ENCODE measurements at places on chromosomes 13 and 19.

GRCh38 chr13:72430923-72431322 lies 296.5 kb downstream of the MZT1 start:
- no peak for DNase-seq

GRCh38 chr19:16714702-16715287 lies 4.9 kb upstream of the NWD1 start:
- peak; percentile 22 for DNase-seq

- no peak for DNase-seq
Observed at GRCh38 chr19:28615966-28616365, 597.0 kb downstream of the UQCRFS1 start.

DNA sequence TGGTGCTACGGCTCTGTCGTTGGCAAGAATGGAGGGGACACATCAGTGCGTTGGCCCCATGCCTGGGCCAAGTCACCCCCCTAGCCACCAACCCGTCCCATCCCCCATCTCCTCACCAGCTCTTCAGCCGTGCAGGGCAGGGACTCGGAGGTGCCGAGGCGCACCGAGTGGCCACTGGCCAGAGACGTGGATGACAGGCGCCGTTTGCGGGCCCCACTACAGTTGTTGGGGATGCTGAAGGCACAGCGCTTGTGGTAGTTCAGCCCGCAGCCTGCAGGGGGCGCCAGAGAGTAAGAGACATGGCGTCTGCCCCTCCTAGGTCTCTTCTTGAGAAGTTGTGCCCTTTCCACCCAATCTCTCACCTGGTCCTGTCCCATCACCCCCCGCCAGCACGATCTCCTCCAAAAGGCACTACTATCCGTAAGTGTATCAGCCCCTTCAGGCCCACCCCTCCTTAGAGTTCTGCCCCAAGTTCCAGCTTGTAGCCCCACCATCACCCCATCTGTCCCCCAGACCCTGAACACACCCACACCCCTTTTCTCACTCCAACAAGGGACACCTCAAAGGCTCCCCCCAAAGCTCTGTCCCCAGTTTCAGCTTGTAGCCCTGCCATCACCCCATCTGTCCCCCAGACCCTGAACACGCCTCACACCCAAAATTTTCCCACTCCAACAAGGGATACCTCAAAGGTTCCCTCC lies 12.4 kb downstream of the PRKD2 start:
- DNase-seq: peak; percentile 91

GRCh38 chr13:113888701-113889330 lies 24.9 kb upstream of the GAS6 start:
- no peak for DNase-seq

- DNase-seq: no peak
Observed at GRCh38 chr19:44142059-44142433, 692 bp downstream of the ZNF234 start.

DNA sequence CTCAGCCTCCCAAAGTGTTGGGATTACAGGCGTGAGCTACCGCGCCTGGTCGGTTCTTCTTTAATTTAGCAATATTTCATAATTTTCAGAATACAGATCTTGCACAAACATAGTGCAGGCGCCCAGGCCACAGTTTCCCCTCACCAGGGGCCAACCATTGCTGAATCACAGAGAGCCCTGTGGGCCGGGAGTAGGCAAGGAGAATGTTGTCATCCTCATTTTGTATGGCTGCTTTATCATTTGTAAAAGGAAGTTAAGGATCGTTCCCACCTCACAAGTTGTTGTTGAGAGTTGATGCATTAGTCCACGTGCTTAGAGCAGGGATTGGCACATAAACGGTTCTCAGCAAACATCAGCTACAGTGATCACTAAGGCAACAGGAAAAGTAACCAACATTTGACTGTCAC lies 30.2 kb downstream of the MEIS3 start:
- no peak for DNase-seq

DNA sequence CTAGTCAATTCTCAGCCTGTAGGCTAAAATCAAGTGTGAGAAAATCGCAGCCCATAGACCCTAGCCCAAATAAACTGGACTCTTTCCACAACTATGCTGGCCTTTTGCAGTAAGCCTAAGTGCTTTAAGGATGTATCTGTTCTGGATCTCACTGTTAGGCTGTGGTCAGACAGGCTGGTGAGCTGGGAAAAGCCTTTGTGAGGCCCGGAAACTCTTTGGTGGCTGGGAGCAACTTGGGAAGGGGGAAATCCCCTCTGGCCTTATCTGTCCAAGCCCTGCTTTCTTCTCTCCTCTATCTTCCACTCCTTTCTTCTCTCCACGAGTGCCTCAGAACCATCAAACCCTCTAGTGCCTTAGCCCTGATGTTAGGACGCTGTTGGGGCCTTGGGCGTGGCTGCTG lies 135.4 kb downstream of the LACC1 start:
- no peak for DNase-seq

DNA sequence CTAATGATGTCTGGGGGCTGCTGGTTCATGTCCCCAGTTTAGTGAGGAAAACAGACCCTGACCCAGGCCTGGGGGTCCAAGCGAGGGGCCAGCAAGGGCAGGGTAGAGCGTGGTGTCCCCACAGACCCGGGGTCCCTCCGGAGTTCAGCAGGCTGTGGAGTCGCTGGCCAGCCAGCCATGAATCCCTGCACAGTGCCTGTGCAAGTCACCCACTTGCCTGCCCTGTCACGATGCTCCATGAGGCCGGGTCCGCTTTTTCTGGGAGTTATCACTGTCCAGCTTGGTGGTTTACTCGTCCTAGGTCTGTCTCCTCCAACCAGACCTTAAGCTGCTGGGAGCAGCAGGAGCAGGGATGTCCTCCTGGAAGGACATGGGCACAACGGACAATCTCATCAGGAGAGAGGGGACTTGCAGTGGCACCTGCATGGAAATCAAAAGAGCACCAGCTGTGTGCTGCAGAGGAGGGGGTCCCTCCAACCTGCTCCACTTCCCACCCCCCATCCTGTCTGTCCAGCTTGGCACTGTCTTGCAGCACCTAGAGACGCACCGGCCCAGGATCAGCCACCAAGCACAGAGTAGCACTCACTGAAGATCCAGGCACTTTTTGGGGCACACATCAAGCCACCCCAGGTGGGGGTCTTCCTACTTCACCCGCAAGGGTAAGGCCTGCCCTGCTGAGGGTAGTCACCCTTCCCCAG lies 121.8 kb downstream of the URI1 start:
- DNase-seq: no peak

Measured in stimulated activated CD4-positive, alpha-beta T cell treated with anti-CD3 and anti-CD28 coated beads, Interleukin-1b, Interleukin-23, amount 100 ng/mL, for 4 hours (primary cell).